ENCODE measurements at places on chromosomes 7 and 10.

GRCh38 chr10:6035931-6036575, 26.1 kb downstream of the IL2RA start:
- peak; percentile 30 for DNase-seq

- DNase-seq: peak; percentile 15
Measured at GRCh38 chr10:49174926-49175500, 13.2 kb downstream of the TMEM273 start.

GRCh38 chr7:119620769-119621168, 652.2 kb upstream of the KCND2 start:
- no peak for DNase-seq

DNA sequence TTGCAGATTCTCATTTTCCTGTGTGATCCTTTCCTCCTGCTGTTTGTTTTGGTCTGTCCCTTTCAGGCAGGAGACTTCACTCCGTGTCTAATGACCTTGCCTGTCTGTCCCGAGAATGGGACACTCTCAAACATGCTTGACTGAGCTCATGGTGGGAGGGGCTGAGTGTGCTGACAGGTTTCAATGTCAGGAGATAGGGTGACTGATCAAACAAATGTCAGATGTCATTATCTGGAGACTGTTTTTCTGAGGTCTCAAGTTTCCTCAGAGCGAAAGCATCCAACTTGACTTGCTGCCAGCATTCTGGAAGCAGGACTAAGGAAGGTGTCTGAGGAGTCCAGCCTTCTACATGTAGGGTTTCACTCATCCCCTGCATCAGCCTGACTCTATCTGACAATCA, 228.8 kb upstream of the KIAA1217 start:
- no peak for DNase-seq

GRCh38 chr10:42111661-42112330, 526.6 kb downstream of the ZNF33B start:
- no peak for DNase-seq

GRCh38 chr7:92133737-92134270, 473 bp downstream of the CYP51A1 start:
- peak; percentile 76 for DNase-seq

GRCh38 chr10:62424026-62424425, 49.9 kb downstream of the ZNF365 start:
- DNase-seq: no peak

DNA sequence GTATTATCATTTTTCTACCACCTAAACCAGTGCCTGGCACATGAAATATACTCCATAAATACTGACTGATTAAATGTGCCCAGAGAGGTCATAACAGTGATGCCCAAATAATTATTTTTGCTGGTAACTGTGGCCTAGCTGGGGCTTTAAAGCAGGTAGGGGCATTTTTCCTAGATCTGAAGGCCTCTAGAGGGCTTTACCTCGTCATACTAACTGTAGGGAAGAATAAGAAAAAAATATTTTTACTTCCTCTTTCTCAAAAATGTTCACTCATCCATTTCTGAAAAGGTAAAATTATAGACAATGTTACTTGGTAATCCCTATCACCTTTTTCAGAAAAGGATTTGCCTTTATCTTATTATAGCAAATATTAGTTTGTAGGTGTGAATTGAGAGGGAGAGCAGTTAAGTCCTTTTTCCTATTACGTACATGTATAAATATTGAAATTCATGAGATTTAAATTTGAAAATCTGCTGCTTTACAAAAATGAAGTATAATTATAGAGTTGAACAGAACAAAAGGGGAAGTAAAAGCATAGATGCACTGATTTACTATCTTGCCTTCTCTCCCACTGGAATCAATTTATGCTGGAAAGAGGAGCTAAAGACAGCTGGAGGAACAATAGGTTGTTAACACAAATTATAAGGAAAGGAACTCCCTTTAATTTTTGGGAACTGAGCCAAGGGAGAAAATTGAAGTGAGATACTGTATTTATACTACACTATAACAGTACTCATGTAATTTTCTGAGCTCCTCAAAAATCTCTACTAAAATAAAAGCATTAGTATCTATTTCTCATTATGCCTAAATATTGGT, 71.5 kb upstream of the NOBOX start:
- DNase-seq: no peak

GRCh38 chr7:85074-85882, 107.1 kb upstream of the FAM20C start:
- no peak for DNase-seq

DNA sequence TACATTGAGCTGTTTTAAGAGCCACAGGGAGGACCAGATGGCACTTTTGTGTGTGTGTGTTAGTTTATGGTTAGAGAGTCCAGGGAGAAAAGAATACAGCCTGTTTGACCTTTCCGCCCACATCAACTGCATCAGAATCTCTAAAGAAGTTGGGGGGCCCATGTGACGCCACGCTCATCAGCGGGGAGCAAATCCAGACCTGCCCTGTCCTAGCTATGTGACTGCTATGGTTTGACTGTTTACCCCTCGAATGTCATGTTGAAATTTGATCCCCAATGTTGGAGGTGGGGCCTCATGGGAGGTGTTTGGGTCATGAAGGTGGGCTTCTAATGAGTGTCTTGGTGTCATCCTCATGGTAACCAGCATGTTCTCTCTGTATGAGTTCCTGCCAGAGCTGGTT, 128.0 kb downstream of the ADRA2A start:
- no peak for DNase-seq

GRCh38 chr10:31723106-31723750, 205.4 kb downstream of the ARHGAP12 start:
- DNase-seq: no peak

DNA sequence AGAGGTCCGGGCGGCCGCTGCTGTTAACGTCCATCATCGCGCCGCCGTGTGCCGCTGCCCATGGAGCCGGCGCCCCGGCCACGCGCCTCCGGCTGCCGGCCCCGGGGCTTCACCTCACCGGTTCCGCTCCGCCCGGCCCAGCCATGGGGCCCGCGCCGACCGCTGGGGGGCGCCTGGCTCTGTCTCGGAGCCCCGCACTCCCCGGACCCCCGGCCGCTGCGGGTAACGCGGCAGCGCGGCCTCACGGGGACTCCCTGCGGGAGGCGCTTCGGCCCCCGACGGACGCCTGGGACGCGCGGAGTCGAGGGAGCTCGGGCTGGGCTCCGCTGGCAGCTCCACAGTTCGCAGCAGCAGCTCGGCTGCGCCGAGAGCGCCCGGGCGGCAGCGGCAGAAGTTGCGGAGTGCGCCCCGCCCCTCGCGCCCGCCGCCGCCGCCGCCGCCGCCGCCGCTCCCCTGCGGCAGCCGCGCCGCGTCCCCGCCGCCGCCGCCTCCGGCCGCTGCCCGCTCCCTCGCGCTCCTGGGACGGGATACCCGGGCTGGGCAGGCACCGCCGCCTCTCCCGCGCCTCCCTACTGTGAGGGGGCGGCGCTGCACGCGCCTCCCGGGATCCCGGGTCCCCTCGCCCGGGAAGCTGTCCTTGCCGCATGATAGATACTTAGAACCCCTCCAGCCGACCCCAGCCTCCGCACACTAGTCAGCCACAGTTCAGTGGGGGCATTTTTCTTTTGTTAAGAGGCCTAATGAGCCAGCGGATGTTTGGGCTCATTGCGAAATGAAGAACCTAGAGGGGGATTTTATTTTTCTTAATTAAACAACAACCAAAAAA, at the start of gene HTR7:
TSS of gene HTR7 (minus strand) at position 405 of the 826 bp plus-strand sequence. CDS start at position 37, 368 bp downstream.
- peak; percentile 61 for DNase-seq

DNA sequence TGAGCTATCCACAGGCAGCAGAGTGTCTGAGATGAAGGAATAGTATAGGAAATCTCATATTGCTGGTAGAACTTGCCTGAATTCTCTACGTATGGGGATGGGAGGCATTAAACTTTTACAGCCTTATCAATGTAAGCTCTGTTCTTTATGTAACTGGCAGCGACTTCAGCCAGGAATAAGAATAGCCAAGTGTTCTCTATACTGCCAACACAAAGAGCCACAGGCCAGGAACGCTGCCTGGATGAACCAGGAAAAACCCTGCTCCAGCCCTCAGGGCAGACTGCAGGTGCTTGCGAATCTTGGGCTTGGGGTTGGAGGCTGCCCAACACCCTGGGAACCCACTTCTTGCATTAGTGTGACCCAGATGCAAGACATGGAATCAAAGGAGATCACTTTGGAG, 6.1 kb upstream of the OLAH start:
- no peak for DNase-seq

DNA sequence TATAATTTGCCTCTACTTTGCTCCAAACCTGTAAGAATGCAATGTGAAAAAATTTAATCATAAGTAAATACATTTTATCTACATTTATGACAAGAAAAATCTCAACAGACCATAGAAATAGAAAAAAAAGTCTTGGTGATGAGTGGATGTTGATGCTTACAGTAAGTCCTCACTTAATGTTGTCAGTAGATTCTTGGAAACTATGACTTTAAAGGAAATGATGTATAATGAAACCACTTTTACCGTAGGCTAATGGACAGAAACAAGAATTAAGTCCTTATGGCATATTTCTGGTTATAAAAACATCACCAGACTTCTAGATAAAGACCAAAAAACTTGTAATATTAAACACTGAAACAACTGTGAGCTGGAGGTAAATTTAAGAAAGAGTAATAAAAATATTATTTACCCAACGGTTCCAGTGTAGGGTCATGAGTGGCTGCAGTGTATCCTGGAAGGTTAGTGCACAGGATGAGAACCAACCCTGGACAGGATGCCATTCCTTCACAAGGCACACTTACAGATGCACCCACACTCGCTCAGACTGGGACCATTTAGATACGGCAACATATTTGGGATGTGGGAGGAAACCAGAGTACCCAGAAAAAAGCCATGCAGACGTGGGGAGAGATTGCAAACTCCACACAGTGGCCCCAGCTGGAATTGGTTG, 76.3 kb downstream of the GLCCI1 start:
- no peak for DNase-seq

DNA sequence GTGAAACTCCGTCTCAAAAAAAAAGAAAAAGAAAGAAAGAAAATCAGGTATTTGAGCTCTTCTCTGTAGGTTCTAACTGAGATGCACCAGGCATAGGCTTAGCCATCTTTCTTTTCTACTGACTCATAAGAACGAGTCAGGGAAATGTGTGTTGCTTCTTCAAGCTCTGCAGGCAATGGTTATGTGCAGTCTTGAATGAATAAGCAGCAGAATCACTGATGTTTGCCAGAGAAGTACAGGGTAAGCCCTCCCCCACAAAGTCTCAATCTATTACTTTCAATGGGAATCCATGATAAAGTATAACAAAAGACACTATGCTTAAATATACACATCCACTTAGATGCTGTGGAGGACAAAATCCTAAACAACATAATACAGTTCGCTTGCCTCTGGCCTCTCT, 239.2 kb downstream of the PARD3 start:
- DNase-seq: no peak

DNA sequence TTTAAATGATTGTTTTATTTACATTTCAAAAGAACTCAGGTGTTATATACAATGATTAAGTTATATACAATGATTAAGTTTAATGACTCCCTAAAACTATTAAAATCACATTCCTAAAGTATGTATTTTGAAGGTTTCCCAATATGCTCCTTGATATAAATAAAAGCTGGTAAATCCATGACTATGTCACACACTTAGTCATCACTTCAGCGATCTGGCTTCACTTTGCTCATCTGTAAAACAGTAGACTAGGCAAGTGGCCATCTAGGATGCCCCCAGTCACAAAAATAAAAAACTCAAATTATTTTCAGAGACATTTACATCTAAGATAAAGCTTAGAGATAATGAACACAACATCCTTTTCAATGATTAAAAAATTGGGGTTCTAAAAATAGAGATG, 10.8 kb downstream of the ICA1 start:
- no peak for DNase-seq

DNA sequence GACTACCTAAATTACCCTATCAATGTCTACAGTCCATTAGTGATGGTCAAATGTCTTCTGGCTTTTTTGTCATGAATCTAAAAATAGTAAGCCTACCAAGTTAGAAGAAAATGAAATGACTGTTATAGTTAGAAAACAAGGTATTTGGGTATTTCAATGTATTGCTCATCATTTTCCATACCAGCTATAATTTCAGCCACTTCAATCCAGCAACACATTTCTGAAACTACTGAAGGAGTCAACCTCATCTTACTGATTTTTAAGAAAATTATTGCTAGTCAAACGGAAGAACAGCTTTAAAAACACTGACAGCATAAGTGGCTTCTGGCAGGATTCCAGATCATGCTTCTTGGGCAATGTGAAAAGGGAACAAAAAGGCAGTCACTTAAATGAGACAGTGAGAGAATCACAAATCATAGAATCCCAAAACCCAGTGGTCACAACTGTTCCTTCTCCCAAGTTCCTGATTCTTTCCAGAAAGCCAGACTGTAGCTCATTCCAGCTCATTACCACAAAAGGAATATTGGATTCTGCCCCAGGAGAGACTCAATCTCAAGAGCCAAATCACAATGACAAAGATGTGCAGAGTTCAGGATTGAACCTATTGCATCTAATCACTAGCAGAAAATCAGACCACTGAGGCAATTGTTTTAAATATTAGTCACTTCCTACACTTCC, 61.2 kb upstream of the LRRN3 start:
- DNase-seq: peak; percentile 44

GRCh38 chr7:84196084-84196503, 1.5 kb upstream of the SEMA3A start:
- no peak for DNase-seq

- no peak for DNase-seq
Measured at GRCh38 chr7:7841027-7841426, 122.6 kb upstream of the RPA3 start.

GRCh38 chr7:91436655-91437054, 172.4 kb downstream of the FZD1 start:
- DNase-seq: no peak

- no peak for DNase-seq
Measured at GRCh38 chr7:102045681-102046372, 228.4 kb downstream of the CUX1 start.

DNA sequence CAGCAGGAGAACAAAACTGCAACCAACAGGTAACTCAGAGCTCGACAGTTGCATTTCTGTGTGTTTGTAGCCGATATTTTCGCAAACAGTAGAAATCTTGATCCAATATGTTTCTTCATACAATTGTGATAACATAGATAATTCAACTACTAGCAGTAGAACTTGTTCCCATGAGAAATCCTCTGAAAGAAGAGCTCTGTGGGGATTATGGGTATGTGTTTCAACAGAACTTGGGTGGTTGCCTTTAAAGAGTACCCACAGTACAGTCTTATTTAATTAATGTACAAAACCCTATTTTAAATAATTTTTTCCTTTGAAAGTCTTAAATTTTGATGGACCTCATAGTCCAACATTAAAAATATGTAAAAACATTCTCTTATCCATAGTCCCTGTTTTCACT, 266.1 kb downstream of the PARD3 start:
- DNase-seq: no peak
